ENCODE measurements at places on chromosomes 3 and 15. TPM values are rescaled to one million over a fixed set of nuclear protein-coding genes. Genes with fewer than 3 reads are reported as not detected.

Gene SLC49A4
- 10.6 TPM for total RNA-seq

Gene H1-8
- total RNA-seq: not detected

Gene SLCO2A1
- 0.39 TPM for total RNA-seq

- no peak for DNase-seq
Measured at GRCh38 chr15:44011238-44011854, 183.7 kb downstream of the FRMD5 start.

DNA sequence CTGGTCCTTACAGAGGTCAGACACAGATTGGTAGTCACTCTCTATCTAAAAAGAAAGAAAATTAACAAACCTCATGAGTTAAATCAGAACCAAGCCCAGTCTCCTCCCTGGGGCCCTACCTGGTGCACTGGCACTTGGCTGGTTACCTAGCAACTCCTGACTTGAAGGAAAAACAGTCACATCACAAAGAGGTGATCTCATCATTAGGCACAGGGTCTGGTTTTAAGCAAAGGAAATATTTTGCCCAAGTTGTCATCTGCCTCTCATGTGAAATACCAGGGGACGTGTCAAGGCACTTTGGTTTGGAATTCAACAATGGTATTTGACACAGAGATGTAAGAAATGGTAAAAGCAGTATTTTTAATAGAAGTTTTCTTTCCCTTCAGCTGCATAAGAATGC, 47.7 kb upstream of the FMN1 start:
- DNase-seq: peak; percentile 79

DNA sequence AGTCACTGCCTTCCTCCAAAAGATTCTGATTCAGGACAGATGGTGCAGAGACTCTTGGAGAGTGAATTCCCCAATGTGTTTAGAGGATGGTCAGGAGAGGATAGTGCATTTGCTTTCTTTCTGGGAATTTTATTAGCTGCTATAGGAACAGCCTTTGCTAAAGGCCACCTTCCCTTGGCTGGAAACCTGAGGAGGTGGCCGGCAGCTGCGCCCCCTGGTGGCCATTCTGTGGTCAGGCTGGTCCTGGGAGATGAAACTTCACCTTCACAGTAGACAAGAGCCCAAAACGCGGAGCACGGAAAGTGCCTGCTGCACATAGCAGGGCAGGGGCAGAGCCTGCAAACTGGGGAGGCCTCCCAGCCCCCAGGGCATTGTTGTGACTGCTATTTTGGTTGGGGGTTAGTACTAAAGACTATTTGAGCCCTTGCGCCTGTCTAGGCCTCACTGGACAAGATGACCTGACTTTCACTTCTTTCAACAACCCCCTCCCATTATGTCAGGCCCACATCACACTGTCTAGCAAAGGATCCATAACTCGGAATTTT, 34.3 kb downstream of the SEC22C start:
- peak; percentile 57 for DNase-seq

GRCh38 chr3:133562376-133562775, 11.1 kb upstream of the CDV3 start:
- no peak for DNase-seq

DNA sequence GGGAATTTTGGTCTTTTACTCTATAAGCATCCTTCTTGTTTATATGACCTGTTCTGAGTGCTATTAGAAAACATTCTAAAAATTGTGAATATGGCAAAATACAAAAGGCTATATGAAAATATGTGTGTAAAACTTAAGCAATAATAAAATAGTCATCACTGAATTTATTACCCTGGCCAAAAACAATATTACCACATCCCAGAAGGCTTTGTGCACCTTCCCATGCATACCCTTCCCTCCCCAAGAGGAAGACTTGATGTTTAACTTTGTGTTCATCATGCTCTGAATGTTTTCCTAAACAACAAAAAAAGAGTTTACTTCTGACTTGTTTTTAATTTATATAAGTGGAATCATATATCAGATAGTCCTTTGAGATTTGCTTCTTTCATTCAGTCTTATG, 155.1 kb upstream of the TNIK start:
- DNase-seq: no peak

GRCh38 chr3:124621498-124621897, 108.8 kb upstream of the UMPS start:
- DNase-seq: no peak

GRCh38 chr3:45215466-45215865, 10.6 kb downstream of the TMEM158 start:
- DNase-seq: no peak

DNA sequence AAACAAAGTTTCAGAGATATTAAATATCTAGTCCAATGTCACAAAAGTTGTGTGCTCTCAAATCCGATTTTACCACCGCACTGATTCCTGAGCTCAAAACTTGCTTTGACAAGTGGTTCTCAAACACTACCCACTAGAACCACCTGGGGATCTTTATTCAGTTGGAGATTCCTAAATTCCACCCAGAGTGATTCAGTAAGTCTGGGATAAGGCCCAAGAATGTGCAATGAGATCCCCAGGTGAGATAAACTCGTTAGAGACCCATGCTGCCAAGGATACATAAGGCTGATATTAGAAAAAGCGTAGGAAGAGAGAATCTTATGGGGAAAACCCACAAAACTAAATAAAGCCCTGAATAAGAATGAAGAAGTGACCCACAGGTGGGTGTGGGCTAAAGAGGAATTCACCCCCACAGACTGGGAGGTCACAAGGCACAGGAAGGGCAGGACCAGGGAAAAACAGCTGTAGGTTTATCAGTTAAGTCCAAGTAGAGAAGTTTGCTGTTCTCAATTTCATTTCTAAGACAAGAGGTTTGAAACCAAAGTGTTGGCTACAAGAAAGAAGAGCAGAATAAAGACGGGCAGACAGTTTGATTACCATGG, 11.5 kb upstream of the RPS17 start:
- no peak for DNase-seq

All from RPMI7951 (cell line).